Activated T-helper 1 cell treated with Interleukin-2 at 50 U/mL for 16 hours (primary cell): ENCODE measurements at places on chromosomes 7 and 10.

DNA sequence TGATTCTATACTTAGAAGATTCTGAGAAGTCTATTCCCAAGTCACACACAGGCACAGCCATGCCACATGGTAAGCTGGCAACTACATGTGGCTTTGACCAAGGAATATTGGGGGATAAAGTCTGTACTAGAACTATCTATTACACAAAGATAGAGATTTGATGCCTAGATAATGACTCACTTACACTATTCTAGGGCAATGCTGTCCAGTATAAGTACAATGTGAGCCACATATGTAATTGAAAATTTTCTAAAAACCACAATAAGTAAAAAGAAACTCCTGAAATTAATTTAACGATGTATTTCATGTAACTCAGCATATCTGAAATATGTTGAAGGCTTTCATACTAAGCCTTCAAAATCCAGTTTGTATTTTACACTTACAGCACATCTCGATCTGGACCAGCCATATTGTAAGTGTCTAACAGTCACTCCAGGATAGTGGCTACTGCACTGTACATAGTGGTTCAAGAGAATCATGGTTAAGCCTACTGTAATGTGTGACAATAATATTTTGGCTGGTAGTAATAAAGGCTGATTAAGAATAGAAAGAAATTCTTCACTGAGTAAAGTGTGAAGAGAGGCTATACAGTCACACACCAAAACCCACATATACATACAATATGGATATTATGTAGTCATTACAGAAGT, 62.8 kb downstream of the RTKN2 start:
- DNase-seq, result no peak

DNA sequence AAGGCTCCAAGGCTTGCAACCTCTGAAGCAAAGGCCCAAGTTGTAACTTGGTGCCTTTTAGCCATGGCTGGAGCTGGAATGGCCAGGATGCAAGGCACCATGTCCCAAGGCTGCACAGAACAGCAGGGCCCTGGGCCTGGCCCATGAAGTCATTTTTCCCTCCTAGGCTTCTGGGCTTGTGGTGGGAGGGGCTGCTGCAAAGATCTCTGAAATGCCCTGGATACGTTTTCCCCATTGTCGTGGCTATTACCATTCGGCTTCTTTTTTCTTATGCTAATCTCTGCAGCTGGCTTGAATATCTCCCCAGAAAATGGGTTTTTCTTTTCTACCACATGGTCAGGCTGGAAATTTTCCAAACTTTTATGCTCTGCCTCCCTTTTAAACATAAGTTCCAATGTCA, 234.2 kb downstream of the CDK14 start:
- no peak for DNase-seq

DNA sequence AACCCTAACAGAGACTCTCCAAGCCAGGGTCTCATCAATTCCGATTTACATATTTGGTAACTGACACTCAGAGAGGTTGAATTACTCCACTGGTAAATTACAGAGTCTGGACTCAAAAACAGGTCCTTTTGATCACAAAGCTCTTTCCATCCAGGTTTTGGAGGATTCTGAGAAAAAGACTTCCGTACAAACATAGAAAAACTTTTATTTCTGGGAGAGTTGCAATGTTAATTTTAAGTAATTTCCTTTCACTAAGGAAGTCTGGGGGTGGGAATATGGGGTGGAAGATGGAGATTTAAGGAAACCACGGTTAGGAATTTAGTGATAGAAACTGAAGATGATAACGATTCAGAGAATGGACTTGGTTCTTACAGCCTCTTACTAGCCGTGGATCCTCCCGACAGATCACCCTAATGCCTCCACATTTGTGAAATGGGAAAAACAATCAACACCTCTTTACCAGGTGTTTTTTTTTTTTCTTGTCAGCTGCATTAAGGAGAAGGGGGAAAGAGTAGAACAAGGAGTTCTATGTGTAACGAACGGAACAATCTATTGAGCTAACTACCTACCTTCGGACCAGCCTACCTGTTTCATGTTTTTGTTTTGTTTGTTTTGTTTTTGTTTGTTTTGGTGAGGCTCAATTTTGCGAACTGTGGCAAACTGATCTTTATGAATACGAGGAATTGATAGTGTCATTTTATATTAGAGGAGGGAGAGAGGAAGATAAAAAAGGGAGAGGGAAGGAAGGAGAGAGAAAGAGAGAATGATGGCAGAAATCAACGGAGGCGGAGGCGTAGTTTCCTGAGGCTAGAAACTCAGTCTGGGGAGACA, 1.7 kb upstream of the RBM20 start:
- DNase-seq, result no peak

GRCh38 chr10:49678827-49679479, 498 bp upstream of the C10orf53 start:
- no peak for DNase-seq

GRCh38 chr10:80684259-80684658, 146.6 kb downstream of the SH2D4B start:
- DNase-seq, result no peak

GRCh38 chr10:14852236-14852635, 14.1 kb downstream of the HSPA14 start:
- no peak for DNase-seq

GRCh38 chr10:84397735-84398144, 69.4 kb downstream of the CCSER2 start:
- no peak for DNase-seq

DNA sequence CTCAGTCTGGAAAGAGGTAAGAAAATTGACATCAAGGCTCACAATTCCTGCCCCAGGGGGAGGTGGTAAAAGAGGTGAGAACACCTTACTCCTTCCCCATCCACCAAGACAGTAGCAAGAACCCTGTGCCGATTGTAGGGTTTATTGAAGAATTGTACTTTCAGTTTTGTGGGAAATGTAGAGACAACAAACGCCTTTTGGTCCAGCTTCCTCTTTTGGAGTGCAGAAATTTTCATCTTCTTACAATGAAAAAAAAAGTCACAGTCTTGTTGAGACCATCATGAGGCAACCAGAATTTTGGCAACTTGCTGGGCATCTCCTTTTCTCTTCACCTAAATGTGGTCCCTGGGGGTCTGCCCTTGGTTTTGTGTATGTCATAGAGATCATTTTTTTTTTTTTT, 217.7 kb downstream of the TMEM178B start:
- DNase-seq, result no peak

DNA sequence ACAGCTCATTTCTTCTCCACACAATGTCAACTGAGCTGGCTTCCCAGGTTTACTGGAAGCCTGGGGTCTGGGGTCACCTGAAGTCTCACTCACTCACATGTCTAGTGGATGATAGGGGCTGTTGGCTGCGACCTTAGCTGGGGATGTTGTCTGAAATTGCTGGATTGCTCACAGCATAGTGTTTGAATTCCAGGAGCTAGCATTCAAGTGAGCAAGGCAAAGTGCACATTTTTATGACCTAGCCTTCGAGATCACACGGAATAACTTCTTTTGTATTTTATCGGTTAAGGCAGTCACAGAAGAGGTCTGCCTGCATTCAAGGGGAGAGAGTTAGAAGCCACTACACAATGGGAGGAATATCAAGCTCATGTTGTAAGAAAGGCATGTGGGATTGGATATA, 3.6 kb downstream of the TEX47 start:
- DNase-seq, result no peak

DNA sequence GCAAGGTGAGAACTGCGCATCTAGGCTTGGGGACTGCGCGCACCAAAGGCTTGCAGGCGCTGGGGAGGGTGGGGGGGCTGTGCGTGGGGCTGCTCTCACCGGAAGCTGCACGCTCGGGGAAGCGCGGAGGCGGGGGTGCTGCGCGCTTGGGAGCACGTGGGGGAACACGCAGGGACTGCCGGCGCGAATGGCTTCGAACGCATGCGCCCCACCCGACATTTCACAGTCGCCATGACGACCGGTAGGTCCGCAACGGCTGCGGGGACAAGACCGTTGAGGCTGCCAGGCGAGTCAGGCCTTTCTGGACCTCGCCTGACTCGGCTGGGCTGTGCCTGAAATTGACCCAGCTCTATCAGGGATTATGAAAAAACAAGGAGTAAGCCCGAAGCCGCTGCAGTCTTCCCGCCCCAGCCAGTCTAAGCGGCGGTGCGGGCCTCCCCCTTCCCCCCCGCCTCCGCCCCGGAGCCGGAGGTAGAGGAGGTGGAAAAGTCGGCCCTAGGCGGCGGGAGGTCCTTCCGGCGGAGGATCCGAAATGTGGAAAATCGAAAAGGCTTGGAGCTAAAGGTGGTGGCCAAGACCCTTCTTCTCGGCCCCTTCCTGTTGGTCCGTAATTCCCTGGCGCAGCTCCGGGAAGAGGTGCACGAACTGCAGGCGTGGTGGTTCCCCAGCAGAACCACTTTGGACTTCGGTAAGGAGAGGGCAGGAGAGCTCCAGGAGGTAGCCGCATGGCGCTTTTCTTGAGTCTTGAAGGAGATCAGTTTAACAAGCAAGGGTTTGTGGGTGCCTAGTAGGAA, 34.9 kb upstream of the STEAP1 start:
- DNase-seq, result no peak

DNA sequence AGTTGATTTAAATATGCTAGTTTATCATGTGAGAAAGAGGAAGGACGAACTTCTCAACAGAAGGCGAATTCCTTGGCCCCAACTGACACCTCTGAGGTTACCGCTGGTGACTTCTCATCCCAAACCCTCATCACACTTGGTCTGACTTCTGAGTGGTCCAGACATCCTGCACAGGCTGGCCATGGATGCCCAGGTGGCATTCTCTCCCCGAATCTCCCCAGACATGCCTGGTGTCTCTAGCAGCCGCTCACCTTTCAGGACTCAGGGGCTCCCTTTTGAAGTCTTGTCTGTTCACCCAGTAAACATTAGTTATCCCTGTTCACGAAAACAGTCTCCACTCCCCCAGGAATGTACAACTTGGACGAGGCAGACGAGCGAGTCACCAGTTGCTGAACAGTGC, 157.7 kb downstream of the ADARB2 start:
- DNase-seq, result no peak

GRCh38 chr10:29355411-29355991, 66.6 kb downstream of the LYZL1 start:
- no peak for DNase-seq

DNA sequence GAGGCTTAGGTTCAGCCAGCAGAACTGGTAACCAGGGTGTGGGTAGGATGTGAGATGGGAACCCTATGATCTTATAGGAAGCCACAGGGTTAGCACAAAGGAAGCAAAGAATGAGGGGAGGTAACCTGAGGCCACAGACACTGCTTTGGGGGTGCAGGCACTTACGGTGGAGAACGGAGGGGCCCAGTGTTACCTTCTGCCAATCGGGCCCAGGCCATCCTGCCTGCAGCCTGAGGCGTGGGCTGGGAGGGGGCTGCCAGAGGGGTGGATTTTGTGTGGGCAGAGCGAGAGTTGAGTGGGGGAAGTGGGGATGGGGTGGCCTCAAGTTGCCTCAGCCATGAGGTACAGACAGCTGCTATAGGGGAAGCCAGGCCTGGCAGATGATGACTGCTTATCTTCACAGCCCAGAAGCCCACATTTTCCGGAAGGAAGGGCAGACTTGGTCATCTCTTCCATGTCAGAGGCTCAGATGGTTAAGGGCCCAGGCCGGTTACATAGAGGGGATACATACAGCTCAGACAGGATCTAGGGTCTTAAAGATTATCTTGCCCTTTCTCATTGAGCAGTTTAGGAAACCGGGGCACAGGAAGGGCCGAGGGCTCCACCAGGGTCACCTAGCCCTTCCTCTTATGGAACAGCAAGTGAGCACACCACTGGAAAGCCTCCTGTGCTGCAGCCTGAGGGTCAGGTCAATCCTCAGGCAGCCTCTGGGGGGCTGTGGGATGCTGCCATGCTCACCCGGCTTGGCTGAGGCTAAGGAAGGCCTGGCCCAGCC, 24.4 kb upstream of the VSIR start:
- no peak for DNase-seq
